ENCODE measurements at places on chromosomes 4 and X.

DNA sequence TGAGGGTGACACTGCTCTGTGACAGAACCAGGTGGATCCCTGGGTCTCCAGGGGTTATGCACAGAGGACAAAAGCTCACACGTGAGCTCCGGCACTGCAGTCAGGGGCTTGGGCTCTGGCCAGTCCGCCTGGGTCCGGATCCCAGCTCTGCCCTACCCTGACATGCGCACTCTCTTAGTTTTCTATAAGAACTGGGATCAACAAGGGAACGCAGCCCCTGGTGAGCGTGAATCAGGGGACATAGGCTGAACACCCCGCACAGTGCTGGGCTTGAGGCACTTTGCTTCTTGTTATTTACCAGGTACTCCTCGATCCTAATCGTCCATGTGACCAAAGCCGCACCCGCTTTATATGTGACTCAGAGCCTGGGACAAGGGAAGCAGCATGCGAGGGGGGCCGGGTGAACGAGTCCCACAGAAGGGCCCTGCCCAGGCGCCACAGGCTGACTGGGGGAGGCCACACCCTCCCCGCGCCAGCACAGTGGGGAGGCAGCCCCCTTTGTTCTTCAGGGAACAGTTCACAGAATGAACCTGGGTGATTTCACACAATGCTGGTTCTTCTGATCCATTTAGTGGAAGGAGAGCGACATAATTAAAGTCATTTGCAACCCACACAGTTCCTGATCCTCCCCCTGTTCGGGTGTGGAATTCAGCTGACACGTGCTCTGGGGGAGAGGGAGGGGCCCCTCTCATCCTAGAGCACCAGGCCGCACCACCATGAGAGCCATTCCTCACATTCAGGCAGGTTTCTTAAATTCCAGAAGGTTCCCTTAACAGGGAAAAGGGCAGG, 55.5 kb downstream of the WFS1 start:
- DNase-seq, result no peak

DNA sequence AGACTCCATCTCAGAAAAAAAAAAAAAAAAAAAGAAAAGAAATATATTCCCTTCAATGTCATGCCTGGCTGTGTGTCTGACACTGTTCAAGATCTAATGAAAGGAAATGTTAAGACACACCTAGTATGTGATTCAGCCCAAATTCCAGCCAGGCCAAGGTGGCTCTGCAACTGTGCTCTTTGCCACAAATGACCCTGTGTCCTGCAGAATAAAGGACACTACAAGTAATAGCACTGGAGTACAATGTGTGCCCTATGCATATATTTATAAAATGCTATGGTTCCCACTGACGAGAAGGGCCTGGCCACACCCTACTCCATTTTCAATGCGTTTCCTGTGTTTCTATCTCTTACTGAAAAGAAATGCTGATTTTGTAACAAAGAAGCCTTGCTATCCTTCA, 98.0 kb upstream of the SORBS2 start:
- DNase-seq, result no peak

DNA sequence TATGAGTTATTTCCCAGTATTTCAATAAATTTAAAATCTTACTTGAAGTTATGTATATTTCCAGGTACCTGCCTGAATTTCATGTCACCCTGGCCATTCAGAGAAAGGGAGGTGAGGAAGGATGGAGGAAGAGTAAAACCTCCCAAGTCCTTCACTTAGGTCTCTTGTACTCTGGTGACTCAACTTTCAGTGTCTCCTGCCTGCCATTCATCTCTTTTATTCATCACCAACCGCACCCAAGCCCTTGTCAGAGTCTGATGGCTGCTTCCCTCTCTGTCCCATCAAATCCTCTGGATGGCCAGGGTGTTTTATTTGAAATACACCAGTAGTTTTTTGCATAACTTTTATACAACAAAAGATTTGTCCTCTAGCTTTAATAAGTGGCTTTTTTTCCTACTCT, 17.8 kb downstream of the TMPRSS11E start:
- no peak for DNase-seq

DNA sequence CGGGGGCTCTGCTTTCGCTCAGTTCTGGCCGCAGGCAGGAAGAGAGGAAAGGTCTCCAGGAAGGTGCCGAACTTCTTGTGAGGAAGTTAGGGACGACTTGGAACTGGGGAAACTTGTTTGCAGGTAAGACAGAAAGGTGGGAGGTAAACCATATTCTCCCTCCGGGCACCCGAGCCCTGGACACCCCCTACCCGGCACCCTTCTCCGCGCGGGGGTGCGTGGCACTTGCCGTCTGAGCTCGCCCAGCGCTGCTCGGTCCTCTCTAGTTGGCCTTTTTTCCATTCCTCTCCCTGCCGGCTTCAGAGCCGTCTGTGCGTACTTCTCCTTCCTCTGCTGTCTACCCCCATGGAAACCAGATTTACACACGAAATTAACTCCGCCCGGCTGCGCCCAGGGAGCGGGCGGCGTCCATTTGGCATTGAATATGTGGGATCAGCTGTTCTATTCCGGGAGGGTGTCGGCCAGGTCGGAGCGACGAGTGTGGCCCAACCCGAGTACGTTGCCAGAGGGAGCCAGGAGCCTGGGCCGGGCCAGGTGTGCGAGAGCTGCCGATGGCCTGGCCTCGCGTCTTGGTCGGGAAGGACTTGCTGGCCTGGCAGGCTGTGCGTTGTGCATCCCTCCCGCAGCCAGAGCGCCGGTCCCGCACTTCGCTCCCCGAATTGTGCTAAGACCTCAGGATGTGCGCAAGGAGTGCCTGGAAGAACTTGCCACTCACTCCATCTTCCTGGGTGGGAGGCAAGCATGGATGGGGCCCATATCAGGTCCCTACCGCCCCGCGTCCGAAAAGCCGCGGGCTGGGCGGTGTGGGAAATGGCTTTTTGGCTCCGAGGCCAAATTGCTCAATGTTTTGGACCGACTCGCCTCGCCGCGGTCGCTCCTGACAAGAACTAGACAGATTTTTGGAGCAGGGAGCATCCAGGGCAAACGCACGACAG, 1.7 kb downstream of the PDGFRA start:
- DNase-seq, result no peak

DNA sequence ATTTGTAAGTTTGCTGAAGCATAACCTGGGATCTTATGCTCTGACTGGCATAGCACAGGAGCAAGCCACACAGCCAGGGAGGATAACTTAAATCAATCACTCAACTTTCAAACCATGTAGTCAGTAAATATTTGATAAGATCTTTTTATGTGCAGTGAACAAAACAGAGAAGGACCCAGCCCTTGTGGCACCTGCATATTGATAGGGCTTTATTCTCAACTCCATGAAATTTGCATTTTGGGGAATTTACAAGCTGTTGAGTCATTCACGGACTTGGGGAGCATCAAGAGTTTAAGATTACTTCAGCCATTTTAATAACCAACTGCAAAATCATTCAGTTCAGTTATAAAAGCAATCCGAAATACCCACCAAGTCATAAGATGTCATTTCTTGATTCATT, 122.6 kb downstream of the COMMD8 start:
- no peak for DNase-seq

- DNase-seq, result no peak
These were observed 687.0 kb upstream of the EPHA5 start for GRCh38 chr4:66357316-66357715.
